ENCODE measurements at places on chromosomes 11 and 22.

DNA sequence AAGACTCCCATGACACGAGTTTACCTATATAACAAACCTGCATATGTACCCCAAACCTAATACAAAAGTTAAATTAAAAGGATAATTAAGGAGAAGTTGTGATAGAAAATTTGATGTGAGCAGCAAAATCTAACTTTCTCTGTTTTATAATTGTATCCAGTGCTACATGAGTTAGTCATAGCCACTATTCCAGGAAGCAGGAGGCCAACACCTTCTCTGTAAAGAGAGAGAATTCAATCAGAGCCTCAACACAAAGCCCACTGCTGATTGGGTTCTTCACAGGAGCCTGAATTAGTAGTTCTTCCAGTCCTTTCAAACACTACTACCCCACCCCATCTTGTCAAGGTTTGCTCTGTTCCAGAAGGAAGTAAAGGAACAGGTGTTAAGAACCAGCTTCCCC is 84.2 kb downstream of the BLID start:
- DNase-seq, result no peak

GRCh38 chr22:49659281-49659923 is 168.3 kb downstream of the BRD1 start:
- DNase-seq, result no peak

DNA sequence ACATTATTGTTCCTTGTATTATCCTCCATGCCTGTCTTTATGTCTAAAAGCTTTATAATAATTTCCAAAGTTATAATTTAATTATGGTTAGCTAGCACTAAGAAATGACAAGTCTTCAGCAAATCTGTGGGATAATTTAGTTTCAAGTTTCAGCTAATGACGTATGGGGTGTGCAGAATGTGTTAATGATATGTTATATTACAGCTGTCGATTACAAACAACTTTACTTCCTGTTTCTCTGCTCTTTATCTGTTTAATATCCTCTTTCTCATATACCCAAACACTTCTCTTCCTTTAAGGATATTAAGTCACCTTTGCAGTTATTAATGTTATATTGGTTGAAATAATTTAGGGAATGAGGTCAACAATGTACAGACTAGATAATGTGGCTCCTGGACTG is 161.8 kb downstream of the CASP12 start:
- DNase-seq, result no peak

- no peak for DNase-seq
These were observed 16.3 kb downstream of the ADORA2A start for GRCh38 chr22:24443668-24444067.

GRCh38 chr11:32610797-32611352 is 27.2 kb downstream of the EIF3M start:
- no peak for DNase-seq

- DNase-seq, result no peak
These were observed 21.0 kb downstream of the LDLRAD3 start for GRCh38 chr11:35964841-35965240.

DNA sequence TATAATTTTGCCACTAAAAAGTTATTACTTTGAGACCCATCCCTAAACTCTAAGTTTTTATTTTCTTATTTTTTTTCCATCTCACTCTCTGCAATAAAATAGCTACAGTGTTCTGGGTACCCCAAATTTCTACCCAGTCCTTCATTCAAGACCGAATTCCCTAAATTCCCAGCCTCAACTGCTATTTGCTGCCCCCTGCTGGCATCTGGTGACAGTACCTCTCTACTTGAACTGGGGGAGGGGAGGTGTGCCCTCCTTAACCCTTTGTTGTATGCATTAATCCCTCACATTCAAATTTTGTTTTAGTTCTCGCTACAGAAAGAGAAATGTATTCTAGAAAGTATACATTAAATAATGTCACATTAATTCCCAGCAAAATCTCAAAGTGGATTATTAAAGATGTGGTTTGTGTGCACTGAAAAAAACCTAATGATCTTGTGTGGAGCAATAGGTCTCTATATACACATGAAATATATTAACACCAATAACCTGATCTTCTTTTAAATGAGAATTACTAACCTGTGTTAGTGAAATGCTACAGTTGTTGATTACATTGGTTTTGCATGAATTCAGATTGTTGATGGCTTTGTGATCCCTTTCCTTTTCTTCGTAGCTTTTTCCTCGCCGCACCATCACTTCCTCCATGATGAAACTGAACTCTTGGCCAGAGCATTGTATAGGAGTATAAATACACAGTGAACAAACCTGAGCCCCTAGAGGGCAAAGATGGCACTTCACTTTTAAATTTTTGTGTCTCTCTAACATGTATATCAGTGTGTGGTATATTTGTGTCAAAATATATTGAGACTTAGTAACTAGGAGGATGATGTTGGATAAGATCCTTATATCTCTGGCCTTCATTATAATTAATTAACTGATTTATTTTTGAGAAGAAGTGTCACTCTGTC is 590.0 kb downstream of the METTL15 start:
- DNase-seq, result peak; percentile 68

- no peak for DNase-seq
These were observed 302.2 kb downstream of the AASDHPPT start for GRCh38 chr11:106379712-106380111.

DNA sequence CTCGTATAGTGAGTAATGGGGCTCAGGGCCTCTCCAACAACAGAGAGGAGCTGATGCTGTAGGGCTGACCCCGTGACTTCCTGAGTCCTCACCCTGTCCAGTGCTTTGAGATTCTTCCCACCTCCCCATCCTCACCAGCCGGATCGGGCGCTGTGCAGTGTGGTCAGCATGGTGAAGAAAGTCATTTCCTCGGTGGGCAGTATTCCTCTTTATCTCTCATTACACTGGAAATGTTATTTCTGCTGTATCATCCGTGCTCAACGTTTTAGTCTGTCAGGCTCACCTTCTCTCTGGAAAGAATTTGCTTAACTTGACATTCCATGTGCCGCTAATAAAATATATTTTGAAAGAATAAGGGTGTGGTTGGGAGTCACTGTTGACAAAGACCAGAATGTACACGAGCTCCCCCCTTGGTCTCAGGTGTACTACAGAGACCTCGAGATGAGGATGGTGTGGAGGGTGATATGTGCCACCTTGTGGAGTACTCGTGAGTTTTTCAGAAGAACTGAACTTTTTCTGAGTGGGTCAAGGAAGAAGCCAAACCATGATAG is 25.7 kb upstream of the SCGB1A1 start:
- DNase-seq, result no peak

GRCh38 chr11:106745941-106746340 is 272.3 kb downstream of the GUCY1A2 start:
- peak; percentile 37 for DNase-seq

- DNase-seq, result no peak
These were observed 515.7 kb downstream of the BUD13 start for GRCh38 chr11:116257092-116257491.

DNA sequence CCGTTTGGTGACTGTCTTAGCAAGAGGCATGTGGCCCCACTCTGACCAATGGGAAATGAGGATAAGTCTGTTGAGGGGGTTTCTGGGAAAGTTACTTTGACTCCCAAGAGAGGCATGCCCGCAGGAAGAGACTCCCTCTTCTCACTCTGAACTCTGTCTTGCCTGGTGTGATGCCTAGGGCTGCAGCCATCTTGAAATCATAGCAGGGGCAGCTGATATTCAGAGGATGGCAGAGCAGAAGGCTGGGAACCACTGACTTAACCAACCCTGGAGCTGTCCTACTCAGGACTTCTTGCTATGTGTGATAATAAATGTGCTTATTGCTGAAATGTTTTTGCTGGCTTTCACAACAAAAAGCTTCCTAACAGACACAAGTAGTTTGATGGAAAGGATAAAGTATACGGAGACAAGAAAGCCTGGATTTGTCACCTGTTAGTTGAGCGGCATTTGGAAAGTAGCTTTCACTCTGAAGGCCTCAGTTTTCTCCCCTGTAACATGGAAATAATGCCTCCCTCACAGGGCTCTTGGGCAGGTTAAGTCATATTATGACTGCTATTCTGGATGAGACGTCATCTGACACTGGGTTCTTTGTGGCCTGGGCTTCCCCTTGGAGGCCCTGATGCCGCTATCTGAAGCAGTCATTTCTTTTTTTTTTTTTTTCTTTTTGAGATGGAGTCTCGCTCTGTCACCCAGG is 128.5 kb downstream of the CEP164 start:
- DNase-seq, result no peak

- no peak for DNase-seq
These were observed 14.8 kb upstream of the RASD2 start for GRCh38 chr22:35525687-35526332.

DNA sequence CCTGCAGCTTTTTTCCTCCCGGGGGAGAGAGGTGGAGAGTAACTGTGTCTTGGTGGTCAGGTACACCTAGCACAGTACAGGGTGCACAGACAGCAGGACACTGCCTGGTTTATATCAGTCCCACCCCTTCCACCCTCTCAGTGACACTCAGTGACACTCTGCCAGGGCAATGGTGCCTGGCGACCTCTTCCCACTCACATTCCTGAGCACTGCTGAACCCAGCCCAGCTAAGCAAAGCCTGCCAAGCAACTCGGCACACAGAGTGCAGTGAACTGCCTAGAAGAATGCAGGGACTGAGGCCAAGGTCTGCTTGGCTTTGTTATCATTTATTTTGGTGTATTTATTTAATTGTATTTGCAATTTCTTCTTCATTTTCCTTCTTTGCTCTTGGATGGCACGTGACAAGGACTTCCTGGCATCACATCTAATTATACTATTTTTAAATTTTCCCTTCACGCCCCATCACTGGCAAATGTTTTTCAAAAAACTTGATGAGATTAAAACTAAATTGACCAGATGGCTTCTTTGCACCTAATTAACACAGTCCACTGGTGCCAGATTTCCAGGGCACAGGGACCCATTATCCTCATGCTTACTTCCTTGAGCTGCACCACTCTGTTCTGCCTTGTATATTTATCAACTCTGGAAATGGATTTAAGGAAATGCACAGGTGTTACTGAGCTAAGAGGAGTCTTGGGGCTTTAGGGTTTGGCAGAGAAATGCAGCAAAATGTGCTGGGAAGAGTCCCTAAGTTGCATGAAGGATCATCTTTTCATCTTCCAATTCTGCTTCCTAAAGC is 205.6 kb downstream of the ADAMTS15 start:
- peak; percentile 66 for DNase-seq

DNA sequence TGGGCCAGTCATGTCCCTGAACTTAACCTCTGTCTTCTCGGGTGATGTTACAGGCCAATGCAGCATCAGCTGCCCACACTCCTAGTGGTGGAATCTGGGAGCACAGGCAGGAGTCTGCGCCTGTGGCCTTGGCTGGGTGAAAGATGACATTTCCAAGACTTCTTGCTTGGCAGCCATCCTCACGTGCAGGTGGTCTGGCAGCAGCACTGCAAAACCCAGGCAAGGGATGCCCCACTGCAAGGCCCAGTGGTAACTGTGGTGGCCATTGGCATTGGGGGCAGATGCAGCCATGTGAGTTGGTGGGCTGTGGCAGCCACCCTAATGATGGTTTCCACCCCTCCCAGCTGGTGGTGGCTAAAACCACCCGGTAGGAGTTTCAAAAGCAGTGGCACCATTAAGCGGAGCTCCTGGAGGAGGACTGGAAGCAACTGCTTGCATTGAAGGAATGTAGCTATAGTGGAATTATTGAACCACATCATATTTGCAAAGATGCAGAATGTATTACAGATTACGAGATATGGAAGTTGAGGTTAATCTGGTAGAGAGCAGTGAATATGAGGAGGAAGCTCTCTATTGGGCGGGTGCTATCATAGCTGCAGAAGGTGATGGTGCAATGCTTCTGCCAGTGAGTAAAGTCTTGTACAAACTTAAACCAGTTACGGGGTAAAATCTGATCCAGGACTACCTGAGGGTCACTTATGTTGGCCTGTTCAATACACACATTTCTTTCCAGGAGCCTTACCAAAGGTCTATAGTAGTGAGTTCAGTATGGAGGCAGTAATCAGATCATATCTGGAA is 120.7 kb upstream of the TOP3B start:
- DNase-seq, result no peak
